ENCODE measurements at places on chromosomes 2 and 18. TPM values are rescaled to one million over a fixed set of nuclear protein-coding genes. Genes with fewer than 3 reads are reported as not detected.

The NPHP1 gene
- 0.25 TPM for total RNA-seq

DNA sequence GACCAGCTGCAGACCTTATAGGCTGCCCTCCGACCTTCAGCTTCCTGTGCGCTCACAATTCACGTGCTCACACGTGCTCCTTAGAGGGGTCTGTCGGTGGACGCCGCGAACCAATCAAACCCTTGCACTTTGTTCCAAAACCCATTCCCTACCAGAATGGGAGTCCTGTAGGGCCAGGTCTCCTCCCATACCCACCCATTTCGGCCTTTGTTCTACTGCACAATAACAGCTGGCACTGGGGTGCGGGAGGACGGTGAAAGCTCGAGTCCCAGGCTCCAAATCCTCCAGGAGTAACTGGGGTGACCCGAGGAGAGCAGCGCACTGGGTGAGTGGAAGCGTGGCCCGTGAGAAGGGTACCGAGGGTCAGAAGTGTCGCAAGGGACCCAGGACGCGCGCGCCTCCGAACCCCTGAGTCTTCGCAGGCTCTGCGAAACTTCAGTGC lies 13.0 kb downstream of the SIX3 start:
- no peak for DNase-seq

The CFAP65 gene
- not detected for total RNA-seq

The CYRIA gene
- total RNA-seq = 1.00 TPM

The TRPM8 gene
- 0.03 TPM for total RNA-seq

The SYT4 gene
- not detected for total RNA-seq

DNA sequence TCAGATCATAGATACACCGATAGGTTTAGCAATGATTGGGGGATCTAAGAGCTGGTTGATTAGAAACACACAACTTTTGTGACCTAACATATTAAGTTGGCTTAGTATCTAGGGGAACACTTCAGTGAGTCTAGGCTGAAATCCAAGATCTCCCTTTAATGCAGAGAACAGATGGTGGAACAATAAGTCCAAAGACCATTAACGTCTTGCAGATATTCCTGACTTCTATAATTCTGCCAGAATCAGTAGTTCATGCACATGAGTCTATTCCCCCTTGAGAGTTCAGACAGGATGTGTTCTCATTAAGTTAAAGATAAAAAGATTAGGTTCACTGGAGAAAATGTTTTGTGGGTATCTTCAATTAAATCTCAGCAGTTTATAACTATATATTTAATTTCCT lies 506.5 kb downstream of the TSN start:
- DNase-seq = no peak

DNA sequence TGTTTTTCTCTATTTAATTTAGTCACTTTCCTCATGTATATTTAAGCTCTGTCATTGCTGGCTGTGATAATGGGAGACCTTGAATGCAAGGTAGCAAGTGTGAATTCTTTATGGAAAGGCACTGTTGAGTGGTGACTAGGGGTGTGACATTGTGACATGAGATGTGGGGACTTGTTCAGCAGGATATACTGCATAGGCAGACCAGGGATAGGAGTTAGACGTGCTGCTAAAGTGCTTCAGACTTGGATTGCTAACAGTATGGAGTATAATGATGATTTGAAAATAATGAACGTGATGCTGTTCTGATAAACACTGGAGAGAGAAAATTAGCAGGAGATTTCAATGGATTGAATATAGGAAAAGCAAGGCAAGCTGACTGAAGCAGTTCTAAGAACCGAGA lies 135.1 kb downstream of the NCOA1 start:
- no peak for DNase-seq

All from SJSA1 (cell line).